NK-92 treated with Interleukin-12 subunit alpha and Interleukin-12 subunit beta, amount 100 ng/mL, for 24 hours (cell line): ENCODE measurements at places on chromosomes 2 and 18.

- DNase-seq, result no peak
Measured at GRCh38 chr2:105187531-105187930, 54.0 kb upstream of the GPR45 start.

DNA sequence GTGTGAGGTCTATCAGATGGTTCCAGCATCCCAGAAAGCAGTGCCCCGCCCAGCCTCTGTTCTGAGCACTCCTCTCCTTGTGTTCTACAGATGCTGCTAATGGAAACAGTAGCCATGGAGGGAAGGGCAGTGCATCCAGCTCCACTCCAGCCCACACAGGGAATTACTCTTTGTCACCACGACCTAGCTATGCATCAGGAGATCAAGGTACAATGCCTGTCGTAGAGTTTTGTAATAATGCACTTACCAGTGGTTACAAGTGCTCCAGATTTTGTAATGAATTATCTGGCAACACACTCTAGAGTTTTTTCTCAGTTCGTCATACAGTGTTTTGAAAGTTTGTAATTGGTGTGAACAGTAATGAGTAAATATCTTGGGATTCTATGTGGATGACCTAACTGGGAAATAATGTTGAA is 161.1 kb downstream of the ESCO1 start:
- DNase-seq, result no peak

DNA sequence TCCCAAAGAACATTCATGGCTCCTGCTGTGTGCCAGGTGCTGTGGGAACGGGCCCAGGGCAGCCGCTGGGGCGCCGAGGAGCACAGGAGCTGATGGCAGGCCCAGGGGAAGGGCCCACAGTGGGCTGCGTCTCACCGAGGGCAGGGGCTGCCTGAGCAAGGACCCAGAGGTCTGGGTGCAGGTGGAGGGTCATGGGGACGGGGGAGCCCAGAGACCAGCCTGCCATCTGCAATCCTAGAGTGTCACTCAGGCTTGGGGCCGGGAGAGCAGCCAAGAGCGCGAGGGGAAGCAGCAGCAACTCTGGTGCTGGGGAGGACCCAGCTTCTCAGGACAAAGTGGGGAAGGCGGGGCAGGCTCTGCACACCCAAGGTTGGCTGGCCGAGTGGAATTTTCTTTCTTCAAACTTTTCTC is 207.4 kb downstream of the HDAC4 start:
- DNase-seq, result no peak

- DNase-seq, result no peak
Measured at GRCh38 chr2:181189951-181190350, 209.5 kb downstream of the UBE2E3 start.

DNA sequence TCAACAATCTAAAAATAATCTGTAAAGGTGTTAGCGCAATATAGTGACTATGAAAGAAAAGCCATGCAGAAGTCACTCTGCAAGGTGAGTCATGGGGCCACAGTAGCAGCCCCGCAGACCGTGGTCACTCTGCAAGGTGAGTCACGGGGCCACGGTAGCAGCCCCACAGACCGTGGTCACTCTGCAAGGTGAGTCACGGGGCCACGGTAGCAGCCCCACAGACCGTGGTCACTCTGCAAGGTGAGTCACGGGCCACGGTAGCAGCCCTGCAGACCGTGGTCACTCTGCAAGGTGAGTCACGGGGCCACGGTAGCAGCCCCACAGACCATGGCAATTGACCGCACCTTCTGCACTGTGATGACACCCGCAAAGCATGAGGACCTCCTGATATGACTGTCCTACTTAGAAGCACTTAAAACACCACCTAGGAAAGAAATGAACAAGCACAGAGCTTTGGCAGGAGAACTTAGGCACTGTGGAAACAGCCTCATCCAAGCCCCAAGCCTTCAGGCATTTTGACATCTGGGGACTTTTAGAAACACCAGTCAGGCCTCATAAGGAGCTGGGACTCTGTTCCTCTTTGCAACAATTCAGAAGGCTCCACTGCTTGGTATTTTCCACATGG is 70.1 kb downstream of the LDLRAD4 start:
- no peak for DNase-seq

DNA sequence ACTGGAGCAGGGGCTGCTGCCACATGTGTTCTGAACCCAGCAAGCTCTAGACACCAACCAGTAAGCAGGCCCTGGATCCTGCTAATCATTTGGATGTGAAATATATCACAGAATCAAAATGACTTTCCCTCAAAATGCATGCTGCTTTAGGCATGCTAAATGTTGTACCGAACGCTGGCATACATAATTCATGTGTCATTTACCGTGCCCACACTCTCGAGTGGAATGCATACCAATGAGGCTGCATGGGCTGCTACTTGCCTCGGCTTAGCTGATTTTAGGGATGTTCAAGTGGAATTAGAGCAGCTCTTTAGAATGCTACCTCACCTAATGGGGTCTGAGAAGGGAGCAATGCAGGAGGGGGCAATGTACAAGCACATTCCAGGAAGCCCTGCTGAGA is 509.6 kb upstream of the RAB6C start:
- DNase-seq, result no peak

DNA sequence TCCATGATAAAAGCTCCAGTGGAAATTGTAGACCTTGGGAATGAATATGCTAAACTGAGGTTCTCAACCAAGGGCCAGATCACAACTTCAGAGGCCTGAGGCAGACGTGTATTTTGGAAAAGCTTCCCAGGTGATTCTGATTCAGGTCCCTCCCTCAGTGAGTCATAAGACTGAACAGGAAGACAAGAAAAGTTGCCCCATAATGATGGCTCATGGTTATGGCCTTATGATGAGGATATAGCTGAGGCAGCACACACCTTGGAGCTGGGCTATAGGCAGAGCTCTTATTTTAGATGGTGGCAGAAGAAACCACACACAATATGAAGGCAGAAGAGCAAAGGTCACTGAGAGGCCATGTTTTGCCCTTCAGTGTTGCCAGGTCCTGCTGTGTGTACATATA is 9.6 kb downstream of the ANTXR1 start:
- DNase-seq, result no peak

- no peak for DNase-seq
Measured at GRCh38 chr18:79056827-79057367, 12.3 kb upstream of the ATP9B start.

DNA sequence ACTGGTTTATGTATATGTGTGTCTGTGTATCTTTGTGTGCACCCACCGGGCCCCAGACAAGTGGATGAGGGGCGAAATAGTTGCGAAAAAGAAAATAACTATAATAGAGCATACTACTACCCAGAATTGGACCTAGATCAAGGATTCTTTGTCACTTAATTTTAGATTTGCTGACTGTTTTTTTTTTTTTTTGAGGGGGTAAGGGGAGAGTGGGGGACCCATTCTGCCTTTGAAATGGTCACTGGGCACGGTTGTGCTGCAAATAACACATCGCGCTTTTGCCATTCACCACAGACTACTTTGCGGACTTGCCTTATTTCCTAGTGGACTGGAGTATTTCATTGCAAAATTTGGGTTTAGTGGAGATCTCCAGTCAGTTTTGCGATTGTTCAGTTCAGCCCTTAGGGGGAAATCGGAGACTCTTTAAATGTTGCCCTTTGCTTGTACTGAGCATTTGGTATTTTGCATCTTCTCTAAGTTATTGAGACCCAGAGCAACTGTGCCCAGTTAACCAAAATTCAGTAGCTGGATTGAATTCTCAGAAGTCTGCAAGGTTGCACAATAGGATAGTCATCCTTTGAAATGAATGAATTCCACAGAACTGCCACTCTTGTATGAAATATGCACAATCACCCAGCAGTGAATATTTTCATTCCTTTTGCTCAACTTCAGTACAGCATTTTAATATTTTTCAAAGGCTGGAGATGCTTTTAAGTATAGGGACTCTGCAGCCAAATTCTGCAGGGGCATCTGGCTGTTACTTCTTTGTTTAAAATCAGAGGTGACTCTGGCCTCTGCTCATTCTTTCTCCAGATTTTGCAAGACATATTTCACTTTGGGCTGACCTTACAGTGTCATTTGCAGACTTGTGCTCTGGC is 2.9 kb downstream of the TRIB2 start:
- no peak for DNase-seq

DNA sequence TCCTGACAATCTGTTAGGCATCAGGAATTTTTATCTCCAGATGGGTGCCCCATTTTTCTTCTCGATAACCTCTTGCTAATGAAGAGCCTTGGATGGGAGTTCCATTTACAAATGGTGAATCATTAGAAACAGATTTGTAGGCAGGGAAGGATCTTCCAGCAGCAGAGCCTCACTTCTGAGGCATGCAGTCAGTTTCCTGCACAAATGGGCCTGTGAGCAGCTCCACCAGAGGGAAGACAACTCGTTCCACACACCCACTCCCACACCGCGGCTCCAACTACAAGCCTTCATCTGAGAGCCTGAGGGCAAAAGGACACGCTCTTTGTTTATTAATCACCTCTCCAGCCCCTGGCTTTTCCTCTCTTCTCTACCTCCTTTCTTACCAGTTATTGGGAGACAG is 108.5 kb downstream of the CTAGE1 start:
- DNase-seq, result no peak

DNA sequence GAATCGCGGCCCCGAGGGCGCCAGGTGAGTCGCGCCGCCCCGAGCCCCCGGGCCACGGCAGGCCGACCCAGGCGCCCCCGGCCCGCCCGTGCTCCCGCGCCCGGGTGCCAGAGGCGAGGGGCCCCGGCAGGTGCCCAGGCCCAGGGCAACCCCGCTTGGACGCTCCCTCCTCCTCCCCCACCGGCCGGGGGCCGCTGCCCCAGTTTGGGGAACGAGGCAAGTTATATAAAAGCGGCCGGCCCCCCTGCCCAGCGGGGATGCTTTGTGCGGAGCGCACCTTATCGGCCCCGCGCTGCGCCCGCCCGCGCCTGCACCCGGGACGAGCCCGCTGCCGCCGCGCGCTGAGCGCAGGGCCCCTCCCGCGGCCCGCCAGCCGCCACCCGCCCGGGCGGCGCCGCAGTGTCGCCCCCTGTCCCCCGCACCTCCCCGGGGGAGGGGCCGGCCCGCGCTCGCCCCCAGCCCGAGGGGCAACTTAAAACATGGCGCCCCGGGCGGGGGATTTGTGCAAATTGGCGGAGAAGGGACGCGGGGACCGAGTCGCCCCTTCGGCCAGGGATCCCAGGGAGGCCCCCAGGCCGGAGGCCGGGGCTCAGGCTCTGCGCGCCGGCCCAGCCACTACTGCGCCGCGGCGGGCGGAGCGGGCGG is 639 bp downstream of the EPB41L3 start:
- no peak for DNase-seq

- DNase-seq, result no peak
Measured at GRCh38 chr2:29719639-29720038, 201.7 kb downstream of the ALK start.

- no peak for DNase-seq
Measured at GRCh38 chr2:43080571-43081021, 145.8 kb downstream of the ZFP36L2 start.

DNA sequence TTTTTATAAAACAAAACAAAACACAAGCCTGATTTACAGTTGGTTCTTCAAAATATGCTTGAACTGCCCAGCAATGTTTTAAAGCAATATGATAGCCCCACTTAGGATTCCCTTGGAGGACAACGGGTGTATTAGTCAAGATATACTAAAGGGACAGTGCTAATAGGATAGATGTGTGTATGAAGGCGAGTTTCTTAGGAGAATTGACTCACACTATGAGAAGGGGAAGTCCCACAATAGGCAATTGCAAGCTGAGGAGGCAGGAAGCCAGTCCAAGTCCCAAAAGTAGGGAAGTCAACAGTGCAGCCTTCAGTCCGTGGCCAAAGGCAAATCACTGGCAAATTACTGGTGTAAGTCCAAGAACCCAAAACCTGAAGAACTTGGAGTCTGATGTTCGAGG is 167.9 kb downstream of the CBLN2 start:
- DNase-seq, result peak; percentile 25
